Panc1 (cell line): ENCODE measurements at places on chromosomes 5 and 9. TPM values are rescaled to one million over a fixed set of nuclear protein-coding genes. Genes with fewer than 3 reads are reported as not detected.

DNA sequence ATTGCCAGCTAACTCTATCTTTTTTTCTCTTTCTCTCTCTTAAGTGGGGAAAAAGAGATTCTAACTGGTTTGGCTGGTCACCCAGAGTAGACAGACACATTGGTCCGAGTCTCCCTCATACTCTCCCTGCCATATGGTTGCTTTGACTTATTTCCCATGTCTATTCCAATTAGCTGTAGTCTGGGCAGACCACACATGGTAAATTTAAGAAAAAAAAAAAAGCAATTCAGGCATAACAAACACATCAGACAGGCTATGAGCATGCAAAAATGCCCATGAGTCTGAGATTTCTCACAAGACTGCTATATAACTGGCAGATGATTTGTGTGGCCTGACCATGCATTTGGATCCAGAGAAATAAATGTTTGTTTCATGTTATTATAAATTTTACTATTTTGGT, 110.2 kb upstream of the FGF10 start:
- no peak for DNase-seq

Gene C5orf58
- 0.15 TPM for total RNA-seq

DNA sequence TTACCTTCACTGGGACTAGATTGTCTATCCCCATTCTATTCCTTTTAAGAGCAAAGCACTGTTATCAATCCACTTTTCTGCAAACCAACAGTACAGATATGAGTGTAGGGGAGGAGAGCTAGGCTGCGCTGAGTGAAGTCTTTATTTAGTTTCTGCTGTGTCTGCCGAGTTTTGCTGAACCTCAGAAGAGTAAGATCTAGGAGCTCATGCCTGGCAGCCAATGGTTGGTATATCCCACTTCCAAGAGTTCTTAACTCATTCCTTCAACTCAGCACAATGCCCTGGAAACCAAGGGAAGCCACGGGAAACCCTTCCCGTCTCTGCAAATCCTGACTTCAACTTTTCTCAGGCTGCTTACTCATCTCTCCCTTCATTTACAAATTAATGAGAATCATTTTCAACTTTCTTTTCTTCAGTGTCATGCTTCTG, 58.0 kb upstream of the JAK2 start:
- DNase-seq = no peak

Gene AK8
- 0.39 TPM for total RNA-seq

DNA sequence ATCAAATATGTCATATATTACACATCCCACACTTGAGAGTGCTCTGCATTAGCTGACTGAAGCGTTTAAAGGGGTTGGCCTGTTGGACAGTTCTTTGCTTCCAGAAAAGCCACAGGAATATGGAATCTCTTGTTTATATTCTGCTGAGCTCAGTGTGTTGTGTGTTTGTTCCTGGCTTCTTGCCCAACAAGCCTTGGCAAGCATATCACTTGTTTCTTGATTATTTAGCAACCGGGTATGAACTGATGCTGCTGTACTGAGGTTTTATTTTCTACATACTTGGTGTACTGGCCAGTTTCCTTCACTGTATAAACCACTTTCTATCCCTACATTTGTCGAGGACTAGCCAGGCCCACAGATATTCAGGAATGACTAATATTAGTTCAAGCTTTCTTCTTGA, 378.9 kb downstream of the KCTD16 start:
- DNase-seq = no peak

DNA sequence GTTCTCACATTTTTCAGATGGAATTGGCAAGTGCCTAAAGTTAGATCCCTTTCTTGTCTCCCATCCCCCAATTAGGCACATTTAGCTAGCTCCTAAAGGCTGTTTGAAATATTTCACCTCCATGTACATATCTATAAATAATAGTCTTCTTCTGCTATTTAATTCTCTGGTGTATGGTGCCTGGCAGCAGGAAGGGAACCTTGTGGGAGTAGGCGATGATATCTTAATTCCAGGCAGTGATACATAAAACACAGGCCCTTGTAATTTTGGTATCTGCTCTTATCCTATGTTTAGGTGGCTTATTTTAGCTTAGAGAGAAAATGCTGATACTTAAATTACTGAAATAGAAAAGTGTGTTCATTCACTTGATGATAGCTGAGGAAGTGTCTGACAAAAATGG, 262.9 kb upstream of the DAP start:
- DNase-seq = no peak

GRCh38 chr5:55885359-55885758, 34.2 kb downstream of the IL31RA start:
- DNase-seq = no peak

GRCh38 chr9:74696520-74696919, 191.2 kb downstream of the TRPM6 start:
- DNase-seq = no peak

- DNase-seq = no peak
These were observed 163.7 kb downstream of the COL23A1 start for GRCh38 chr5:178426326-178427130.

Gene LRRC19
- not detected for total RNA-seq

GRCh38 chr9:100099722-100100042, 639 bp downstream of the INVS start:
- DNase-seq = peak; percentile 8

- no peak for DNase-seq
These were observed 12.6 kb downstream of the PLGRKT start for GRCh38 chr9:5425006-5425628.

Gene MAMDC2
- 1.5 TPM for total RNA-seq
